ENCODE measurements at places on chromosomes 12 and 14.

- no peak for DNase-seq
These were observed 45.6 kb upstream of the EGLN3 start for GRCh38 chr14:33996462-33996861.

DNA sequence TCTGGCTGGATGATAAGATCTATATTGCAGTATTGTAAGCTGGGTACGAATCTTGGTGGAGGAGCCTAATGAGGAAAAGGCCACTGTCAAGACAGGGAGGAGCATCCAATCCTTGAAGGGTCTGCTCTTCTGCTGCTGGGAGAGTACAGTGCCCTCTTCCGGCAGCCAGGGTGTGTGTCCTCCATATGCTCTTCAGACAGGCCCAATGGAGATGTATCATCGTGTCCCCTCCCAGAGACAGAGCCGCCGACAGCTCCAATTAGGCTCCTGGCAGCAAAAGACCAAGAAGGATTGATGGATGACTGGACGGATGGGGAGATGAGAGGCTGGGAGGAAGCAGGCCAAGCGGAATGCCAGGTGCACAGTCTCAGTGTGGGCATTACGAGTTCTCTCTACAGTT is 51.6 kb upstream of the PIWIL1 start:
- no peak for DNase-seq

GRCh38 chr12:64583771-64584421 is 26.4 kb upstream of the RASSF3 start:
- DNase-seq: no peak

DNA sequence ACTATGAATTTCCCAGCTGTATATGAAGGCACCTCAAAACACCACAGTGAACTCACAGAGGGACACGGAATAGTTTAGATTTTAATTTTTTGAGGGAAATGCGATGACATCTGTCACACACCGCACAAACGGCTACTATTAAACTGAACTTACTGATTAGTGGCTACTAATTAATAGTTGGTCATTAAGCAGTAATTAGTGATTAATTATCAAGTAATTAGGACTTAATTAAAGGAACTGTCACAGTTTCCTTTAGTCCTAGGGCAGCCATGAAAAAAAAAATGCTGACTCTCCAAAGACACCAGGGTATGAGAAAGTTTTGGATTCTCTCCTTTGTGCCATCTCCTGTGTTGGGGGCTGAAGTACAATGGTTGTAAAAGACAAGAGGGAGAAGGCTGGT is 2.9 kb downstream of the OAS1 start:
- DNase-seq: no peak

GRCh38 chr14:60064491-60065072 is 27.1 kb upstream of the PCNX4 start:
- no peak for DNase-seq

DNA sequence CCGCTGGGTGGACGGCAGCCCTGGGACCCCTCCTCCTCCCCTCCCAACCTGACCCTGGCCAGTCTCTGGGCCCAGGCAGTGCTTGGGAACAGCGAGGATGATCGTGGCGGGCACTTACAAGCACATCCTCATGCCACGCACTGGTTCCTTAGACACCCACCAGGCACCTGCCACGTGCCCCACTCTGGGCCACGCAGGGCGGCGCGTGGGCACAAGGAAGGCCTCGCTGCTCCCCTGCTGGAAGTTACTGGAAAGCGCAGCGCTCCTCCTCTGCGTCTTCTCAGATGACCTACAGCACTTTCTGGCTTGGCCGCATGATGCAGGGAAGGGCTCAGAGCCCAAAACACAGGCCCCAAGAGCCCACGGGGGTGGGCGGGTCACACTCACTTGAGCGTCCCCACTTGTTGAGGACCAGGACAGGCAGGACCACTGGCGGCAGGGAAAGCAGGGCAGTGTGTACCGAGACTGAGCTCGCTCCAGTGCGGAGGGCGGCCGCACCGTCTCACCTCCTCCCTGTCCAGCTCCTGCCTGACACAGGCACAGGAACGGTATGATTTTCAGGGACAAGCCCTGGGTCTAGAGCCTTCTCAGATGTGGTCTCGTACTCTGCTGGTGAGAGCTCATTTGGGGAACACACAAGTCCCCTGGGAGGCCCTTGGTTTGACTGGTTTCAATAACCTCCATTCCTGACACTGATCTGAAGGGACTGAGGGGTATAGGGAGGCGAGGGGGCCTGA is 128.3 kb upstream of the EVL start:
- DNase-seq: no peak

GRCh38 chr14:57657487-57657886 is 163.8 kb upstream of the CCDC198 start:
- DNase-seq: no peak

GRCh38 chr12:18998343-18999261 is 130.9 kb upstream of the PLEKHA5 start:
- no peak for DNase-seq

DNA sequence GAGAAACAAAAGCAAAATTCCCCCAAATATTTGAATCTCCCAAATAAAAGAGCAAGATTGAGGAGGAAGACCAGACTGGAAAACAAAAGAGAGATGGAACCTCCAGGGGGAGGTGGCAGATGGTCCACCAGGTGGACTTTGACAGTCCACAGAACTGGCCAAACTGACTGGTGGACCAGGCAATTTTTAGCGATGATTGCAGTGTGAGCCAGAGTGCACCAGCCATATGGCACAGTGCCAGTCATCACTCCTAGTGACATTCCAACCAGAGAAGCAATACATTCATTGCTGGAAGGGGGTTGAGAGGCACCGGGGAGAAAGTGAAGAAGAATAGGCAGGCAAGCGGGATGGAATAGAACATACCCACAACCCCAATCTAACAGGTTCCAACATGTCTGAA is 182.9 kb downstream of the EXOC5 start:
- no peak for DNase-seq

DNA sequence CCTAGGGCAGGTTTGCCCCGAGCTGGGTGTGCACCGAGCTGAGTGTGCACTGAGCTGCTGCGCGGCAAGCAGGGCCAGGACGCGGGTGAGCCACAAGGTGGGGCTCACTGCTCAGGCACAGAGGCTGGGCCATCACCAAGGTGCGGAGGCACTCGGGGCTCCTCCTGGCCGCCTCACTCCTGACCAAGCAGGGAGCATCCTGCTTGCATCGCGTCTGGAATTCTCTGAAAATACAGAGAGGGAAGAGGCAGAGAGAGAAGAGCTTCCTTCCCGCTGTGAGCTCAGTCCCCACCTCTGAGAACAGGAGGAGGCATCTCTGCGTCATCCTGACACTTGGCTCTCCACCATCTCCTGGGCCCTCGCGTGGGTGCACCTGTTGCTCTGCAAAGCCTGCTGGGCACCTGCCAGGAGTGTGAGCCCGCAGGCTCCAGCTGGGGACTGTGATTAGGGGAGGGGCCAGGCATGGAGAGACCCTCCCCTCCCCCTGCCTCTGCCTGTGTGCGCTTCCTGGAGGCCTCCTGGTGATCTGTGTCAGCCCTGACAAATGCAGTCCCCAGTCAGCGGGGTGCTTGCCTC is 116.3 kb downstream of the GLT1D1 start:
- DNase-seq: no peak

DNA sequence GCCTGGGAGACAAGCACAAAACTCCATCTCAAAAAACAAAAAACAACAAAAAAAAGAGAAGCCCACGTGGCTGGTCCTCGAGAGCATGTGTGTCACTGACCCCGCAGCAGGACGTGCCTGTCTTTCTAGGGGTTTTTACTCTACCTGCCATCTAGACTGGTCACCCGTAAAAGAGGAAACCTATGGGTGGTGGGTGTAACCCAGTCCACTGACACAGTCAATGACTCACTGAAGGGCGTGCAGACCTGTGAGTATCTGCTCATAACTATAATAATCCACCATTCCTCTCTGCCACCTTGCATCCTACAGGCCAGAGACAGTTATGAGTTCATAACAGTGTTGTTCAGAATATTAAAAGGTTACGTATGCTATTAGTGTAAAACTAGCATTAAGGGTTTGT is 4.6 kb downstream of the GOLGA3 start:
- DNase-seq: no peak

- DNase-seq: no peak
These were observed 282.1 kb downstream of the TMTC2 start for GRCh38 chr12:82968631-82969367.

DNA sequence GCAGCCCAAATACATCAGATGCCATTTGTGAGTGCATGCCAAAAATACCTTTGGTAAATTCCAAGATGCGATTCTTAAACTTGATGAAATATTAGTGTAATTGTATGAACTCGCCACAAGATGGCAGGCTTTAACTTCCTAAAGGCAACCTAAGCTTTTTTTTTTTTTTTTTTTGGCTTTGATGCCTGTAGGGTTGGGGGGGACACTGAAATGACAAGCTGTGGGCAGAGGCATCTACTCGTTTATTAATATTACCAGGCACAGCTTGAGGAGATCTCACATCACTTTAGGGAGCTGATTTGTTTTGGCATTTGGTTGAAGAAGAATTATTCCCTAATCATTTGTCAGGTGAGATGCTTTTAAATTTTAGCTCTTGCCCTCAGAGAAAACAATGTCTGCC is 126.7 kb upstream of the CCDC196 start:
- DNase-seq: no peak

GRCh38 chr12:124651516-124652273 is 84.3 kb upstream of the NCOR2 start:
- no peak for DNase-seq
